ENCODE measurements at places on chromosomes 2 and 18.

DNA sequence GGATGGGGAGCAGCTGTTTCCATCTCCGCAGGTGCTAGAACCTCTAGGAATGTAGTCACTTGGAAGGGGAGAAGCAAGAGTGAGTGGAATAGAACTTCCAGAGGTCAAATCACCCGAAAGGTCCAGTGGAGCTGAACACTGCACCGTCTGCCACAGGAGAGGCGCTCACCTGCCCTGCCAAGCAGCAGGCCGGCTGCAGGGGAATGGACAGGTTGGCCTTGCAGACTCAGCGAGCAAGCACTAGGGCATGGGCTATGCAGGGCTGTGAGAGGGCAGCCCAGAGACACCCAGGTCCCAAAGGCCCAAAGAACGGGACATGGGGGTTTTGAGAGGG, 214.2 kb downstream of the TNS1 start:
- DNase-seq = no peak

GRCh38 chr18:5253910-5254309, 41.6 kb downstream of the ZBTB14 start:
- no peak for DNase-seq

DNA sequence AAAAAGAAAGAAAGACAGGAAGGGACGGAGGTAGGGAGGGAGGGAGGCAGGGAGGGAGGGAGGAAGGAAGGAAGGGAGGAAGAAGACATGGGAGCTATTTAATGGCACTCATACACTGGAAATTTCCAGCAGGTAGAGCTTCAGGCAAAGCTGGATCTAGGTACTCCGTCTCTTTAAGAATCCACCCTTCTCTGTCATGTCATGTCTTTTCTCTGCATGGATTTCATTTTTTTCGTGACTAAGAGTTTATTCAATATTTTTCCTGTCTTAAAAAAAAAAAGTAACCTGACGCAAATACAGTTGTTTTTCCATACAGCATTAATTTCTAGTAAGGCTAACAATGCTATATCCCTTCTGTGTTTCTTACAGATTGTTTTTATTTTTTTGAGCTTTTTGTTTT, 56.3 kb upstream of the MCFD2 start:
- DNase-seq = no peak

- DNase-seq = no peak
Observed at GRCh38 chr2:25651782-25652455, 21.5 kb downstream of the DTNB start.

DNA sequence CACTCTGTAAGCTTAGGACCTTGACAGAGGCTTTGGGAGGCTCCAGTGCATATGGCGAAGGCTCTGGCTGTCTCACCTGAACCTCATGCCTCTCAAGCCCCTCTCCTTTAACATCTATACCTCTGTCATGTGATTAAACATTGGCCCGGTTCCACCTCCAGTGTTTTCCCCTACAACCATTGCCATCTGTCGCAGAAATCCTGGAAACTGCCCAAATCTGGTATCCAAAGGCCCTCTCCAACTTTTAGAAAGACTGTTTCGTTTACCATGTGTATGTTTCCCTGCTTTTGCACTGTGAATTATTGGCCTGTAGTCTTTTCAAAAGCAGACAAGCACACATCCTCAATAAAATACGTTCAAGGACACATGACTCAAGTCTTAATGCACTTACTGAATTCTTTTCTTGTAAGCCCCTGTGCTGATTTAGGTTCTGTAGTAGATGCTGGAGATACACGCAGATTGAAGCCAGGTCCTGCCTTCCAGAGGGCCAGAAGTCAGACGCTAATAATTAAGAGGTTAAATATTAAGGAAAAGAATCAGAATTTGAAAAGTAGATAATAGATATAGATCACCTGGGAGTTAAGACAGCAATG, 386.4 kb upstream of the SLC14A2 start:
- no peak for DNase-seq

- DNase-seq = no peak
Observed at GRCh38 chr18:48800466-48800865, 150.3 kb downstream of the SMAD7 start.

GRCh38 chr2:135838502-135838901, 1.5 kb upstream of the LCT start:
- DNase-seq = no peak

DNA sequence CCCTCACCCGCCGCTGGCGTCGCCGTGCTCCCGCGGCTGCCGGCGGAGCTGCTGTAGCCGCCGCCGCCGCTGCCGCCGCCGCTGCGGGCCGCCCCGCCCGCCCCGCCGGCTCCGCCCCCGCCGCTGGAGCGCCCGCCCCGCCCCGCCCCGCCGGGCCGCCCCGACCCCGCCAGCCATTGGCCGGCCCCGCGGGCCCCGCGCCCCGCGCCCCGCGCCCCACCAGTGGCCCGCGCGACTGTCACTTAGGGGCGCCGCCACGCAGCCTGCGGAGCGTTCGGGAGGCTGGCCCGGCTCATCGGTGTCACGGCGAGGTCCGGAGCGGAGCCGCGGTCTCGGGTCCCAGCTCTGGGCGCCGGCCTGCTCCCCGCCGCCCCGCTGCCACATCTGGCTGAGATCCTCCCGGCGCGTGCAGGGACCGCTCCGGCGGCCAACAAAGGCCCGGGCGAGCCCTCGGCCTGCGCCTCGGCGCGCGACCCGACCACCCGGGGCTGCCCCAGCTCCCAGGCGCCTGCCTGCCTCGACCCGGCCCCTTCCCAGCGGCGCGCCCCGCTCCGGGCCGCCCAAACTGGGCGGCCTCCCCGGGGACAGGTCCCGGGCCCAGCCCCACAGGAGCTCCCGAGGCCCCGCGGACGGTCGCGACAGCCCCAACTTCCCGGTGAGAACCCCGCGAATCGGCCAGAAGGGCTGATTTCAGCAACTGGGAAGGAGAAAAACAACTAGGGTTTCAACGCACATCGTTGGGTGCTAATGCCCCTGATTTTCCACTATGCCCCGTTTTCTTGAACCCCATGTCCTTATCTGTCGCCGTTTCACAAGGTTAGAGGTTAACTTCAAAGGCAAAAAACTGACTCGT, at the start of gene MGAT4A:
Gene MGAT4A (minus strand): TSS at position 92 of the 853 bp plus-strand sequence. CDS start 4,800 bp downstream, outside the sequence.
- DNase-seq = peak; percentile 21

DNA sequence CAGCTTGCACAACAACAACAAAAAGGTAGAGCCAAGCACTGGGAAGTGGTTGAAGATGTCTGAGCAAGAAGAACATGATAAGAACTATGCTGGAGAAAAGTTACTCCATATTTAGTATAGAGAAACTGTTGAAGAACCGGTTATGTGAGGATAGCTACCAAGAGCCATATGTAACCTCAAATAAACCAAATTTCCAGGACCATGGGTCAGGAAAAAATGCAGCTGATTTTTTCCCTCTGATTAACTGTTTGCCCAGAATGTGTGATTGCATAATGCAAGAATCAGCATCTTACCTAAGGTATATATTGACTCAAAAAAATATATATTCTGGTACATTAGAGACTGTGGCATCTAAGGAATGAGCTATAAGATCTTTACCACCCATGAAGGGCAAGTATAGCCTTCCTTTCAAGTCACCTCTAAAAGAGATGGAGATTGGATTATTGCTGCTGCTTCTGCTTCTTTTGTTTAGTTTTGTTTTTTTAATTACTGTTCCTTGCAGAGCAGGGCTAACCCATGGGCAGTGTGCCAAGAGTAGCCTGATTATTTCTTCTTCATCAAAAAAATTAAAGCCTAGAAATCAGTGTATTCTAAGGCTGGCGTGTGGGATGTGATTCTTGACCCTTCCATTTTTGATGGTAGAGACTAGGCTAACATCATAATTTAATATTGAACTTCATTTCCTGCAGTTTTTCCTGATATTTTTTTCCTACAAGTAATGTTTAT, 76.9 kb upstream of the MAP3K20 start:
- no peak for DNase-seq

- no peak for DNase-seq
Observed at GRCh38 chr2:1767939-1768691, 23.8 kb upstream of the PXDN start.

DNA sequence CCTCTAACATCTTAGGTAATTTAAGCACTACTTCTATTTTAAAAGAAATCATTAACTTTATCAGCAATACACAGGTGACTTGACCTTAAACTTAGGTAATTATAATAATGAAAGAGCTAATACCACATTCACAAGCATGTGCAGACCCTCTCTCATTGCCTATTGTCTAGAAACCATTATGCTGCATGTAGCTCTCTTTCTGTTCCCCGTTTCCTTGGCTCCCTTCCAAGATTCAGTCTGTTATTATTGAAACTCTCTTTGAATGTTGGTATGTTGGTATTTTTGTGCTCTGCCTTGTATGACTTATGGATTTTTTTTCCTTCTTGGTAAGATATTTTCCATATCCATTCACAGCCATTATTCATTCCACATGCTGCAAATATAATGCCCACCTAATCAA, 201.2 kb downstream of the CDCA7 start:
- no peak for DNase-seq

DNA sequence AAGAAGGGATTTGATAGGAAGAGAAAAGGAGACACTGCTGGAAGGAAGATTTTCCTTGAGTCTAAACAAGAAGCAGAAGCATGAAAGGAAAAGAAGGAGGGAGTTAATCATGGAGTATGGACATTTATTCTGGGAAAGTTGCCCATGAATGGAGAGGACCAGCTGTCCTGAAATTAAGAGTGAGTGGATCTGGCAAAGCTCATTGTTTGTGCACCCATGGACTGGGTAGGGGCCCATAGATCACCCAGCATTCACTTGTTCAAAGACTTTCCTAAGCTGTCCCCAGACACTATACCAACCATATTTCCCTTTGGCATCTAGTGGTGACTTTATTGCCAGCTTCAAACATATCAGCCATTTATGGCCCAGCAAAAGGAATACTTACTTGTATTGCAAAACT, 422.7 kb downstream of the FBXO15 start:
- DNase-seq = peak; percentile 14
